ENCODE measurements at places on chromosomes 6 and 20. TPM values are rescaled to one million over a fixed set of nuclear protein-coding genes. Genes with fewer than 3 reads are reported as not detected.

DNA sequence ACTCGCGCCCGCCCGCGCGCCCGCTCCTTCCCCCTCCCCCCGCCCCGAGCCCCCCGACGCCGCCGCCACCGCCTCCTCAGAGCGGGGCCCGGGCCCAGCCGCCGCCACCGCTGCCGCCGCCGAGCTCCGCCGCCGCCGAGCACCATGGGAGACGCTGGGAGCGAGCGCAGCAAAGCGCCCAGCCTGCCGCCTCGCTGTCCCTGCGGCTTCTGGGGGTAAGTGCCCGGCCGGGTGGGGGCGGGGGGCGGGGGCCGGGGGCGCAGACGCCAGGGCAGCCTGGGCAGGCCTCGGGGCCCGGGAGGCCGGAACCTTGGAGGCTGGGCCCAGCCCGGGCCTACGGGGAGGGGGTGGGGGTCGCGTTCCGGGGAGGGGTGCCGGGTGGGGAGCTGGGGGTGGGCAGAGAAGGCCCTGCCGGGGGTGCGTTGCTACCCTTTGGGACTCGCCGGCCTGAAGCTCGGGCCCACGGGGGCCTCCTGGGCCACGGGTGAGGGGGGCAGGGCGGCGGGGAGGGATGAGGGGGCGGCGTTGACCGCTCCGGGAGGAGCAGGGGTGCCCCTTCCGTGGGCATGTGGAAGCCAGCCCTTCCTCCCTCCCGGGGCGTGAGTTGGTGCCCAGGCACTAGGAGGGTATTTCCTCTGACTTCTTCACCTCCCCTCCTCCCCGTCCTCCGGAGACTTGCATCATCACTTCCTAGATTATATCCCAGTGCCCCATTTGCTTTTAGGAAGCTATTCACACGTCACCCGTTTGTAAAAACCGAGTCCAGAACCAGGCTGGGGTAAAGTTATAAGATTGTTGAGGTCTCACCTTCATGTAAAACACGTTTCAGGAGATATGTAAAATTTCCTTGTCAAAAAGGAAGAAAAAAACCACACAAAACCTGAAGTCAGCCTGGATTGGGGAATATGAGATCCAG, 533 bp downstream of the ZFAND3 start:
- no peaks in the 10 kb centered on the region for H3K27me3 ChIP-seq
- H3K36me3 ChIP-seq = no peaks in the 10 kb centered on the region
- DNase-seq = no peak
- H3K4me3 ChIP-seq = peak overlapping the region; percentile 70
- H3K4me1 ChIP-seq = peaks cover 21% of the 10 kb centered on the region

- no peaks in the 10 kb centered on the region for H3K27me3 ChIP-seq
- no peak overlapping the region for H3K27ac ChIP-seq
- no peak overlapping the region for H3K4me3 ChIP-seq
Observed at GRCh38 chr6:91132461-91132860, 545.6 kb upstream of the MAP3K7 start.

DNA sequence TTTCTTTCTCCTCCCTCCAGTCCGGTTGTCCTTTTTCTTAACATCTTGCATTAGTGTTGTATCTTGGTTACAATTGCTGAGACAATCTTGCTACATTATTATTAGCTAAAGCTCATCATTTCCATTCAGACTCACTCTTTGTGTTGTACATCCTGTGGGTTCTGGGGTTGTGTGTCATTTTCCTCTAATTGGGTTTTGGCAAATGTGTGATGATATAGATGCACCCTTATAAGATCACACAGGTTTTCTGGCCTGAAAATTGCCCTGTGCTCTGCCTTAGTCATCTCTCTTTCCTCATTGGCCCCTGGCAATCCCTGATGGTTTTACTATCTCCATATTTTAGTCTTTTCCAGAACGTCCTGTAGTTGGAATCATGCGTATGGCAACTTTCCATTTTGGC, 60.1 kb downstream of the PPP1R14C start:
- no peak for DNase-seq
- peaks cover 18% of the 10 kb centered on the region for H3K4me1 ChIP-seq
- no peaks in the 10 kb centered on the region for H3K36me3 ChIP-seq
- no peak overlapping the region for H3K27ac ChIP-seq
- H3K27me3 ChIP-seq = no peaks in the 10 kb centered on the region
- no peak overlapping the region for H3K4me3 ChIP-seq

Gene FAM8A1
- total RNA-seq = 79.2 TPM

DNA sequence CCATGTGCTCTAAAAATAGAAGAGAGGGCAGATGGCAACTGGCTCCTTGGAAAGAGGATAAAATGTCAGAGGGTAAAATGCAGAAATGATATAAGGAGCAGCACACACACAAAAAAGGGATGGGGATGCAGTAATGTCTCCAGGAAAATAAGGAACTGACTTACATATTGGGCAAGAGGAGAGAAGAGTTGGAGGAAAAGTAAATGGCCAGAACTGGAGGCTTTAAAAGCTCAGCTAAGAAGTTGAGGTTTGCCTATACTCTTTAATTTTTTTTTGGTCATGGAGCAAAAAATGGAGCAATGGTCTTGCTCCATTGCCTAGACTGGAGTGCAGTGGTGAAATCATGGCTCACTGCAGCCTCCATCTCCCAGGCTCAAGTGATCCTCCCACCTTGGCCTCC, 93.7 kb downstream of the SULF2 start:
- H3K4me3 ChIP-seq = no peak overlapping the region
- no peak for DNase-seq
- H3K27ac ChIP-seq = no peak overlapping the region
- H3K36me3 ChIP-seq = peaks cover 36% of the 10 kb centered on the region

Gene TPBG
- 17.7 TPM for total RNA-seq

GRCh38 chr6:166539543-166539942, 46.9 kb downstream of the RAMACL start:
- peaks cover 7% of the 10 kb centered on the region for H3K36me3 ChIP-seq
- H3K4me3 ChIP-seq = no peak overlapping the region
- H3K4me1 ChIP-seq = peaks cover 3% of the 10 kb centered on the region
- no peak for DNase-seq
- no peak overlapping the region for H3K27ac ChIP-seq

Gene C20orf204
- total RNA-seq = 1.2 TPM
